ENCODE measurements at places on chromosomes 16 and 17.

GRCh38 chr16:10878644-10879501 lies 1.9 kb downstream of the CIITA start:
- DNase-seq = no peak

GRCh38 chr17:19018600-19018950 lies 14.0 kb upstream of the FAM83G start:
- no peak for DNase-seq

DNA sequence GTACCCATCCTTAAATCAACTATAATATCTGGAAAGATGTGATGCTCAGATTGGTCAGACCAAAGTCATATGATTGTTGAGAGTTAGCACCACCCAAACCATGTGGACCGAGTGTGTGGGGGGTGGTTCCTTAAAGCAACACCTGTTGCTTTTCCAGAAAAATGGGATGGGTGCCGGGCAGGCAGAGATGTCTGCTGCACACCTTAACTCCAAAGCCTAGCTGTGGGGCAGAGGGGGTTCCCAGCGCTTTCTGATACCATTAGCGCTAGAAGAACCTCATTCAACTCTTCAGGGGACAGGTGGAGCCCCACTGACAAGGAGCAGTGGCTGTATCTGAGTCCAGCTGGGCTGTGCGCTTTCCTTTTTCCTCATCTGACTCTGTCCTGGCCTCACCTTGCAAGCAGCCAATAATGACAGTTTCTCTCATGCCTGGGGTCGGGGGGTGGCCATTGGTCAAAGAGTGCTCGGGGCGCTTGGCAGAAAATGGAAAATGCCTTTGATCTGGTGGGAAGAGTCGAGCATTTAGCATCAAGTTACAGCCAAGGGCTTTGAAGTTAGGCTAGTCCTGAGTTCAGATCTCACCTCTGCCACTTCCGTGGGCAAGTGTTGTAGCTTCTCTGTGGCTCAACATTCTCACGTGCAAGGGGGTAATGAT lies 82.6 kb downstream of the IRX3 start:
- DNase-seq = no peak

GRCh38 chr16:77868478-77868877 lies 80.1 kb downstream of the VAT1L start:
- DNase-seq = no peak

DNA sequence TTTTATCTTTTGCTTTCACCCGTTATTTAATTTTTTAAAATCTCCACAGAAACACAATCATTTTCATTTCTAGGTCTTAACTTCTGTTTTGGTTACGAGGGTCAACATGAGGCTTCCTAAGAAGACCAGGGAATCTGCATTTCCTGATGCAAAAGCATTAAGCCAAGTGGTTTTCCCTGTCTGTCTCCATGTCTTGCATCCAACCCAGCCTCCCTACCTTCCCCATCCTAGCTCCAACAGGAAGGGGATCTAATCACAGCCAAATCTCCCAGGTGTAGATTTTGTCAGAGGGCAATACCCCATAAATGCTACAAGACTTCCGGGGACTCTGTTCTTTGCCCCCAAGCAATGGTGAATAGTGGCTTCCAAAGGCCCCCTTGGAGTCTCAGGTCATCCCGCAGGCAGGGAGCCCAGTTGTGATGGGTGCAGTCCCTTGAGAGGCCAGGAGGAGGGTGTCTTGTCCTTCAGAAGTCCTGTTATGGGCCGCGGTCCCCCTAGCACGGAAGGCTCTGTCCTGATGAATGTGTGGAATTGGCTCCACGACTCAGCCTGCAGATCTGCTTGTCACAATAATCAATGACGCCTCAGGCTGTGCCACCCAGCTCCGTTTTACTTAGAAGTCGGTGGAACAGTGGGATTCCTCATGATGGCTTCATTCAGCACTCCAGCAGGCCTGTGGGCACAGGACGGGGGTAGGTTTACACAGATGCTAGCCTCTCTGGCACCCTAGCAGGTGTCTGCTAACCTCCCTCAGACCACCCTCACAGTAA lies 141.1 kb downstream of the RGS9 start:
- no peak for DNase-seq

GRCh38 chr17:4167786-4168185 lies 24.8 kb downstream of the CYB5D2 start:
- DNase-seq = no peak

DNA sequence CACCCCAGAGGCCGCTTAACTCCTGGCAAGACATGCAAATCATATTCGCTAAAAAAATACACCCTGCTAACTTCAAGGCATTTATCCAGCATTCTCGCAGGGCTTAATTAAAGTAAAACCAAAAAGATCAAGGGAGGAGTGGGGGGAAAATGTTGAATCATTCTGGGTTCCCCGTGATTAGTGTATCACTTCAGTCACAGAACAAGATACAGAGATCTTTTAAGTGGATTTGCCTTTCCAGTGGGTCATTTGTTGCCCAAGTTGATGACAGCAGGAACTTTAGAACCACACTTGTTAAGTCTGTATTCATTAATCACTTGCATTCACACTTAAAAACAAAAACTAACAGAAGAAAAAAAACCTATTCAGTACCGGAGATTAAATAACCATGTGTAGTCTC lies 17.3 kb downstream of the CRYBA1 start:
- no peak for DNase-seq

DNA sequence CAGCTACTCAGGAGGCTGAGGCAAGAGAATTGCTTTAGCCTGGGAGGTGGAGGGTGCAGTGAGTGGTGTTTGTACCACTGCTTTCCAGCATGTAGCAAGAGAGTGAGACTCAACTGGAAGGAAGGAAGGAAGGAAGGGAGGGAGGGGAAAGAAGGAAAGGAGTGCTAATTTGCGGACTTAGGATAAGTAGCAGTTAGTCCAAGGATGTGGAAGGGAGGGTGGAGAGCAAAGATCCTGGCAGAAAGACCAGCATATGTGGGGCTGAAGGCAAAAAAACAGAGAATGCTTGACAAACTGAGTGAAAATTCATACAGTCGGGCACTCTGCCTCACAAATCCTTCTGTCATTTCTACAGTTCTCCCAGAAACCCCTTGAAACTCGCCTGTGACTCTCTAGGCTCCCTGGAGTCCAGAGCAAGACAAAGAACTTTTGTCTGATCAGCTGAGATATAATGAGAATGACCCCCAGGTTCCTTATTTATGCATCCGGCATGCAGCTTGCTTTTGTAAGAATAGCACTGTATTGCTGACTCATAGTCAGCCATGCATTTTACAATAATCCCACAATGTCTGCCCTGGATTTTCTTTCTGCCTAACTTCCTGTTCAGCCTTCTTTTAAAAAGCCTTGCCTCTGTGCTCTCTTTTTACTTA lies 31.5 kb downstream of the CDK5RAP3 start:
- no peak for DNase-seq

- no peak for DNase-seq
Observed at GRCh38 chr17:250487-251300, 69.2 kb upstream of the DOC2B start.

- no peak for DNase-seq
Observed at GRCh38 chr16:56774016-56774680, 44.2 kb downstream of the NUP93 start.

DNA sequence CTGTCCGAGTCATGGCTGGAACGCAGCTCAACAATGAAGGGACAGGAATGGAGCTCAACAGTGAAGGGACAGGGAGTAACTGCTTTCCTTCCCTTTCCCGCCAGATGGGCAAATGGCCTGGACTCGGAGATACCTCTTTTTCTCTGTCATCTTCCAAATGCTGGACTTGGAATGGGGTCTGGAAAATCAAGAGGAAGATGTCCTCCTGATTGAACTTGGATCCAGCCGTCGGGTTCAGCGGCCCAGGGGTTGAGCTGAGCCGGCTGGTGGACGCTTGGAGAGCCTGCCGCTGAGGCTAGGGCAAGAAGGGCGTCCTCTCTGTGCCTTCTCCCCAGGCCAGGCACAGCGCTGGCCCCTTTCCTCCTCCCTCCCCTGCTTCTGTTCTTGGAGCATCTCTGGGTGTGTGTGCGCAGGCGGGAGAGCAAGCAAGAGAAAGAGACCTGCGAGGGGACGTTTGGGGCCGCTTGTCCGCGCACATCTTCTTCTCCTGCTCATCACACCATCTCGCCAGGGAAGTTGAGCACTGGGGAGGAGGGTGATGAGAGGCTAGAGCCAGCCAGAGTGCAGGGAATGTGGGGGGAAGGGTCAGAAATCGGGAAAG lies 6.6 kb downstream of the NEUROD2 start:
- DNase-seq = no peak

- DNase-seq = no peak
Observed at GRCh38 chr17:348692-349425, 3.7 kb downstream of the RPH3AL start.

- no peak for DNase-seq
Observed at GRCh38 chr16:57446531-57447185, 527 bp downstream of the CIAPIN1 start.

GRCh38 chr17:73003487-73003886 lies 89.0 kb downstream of the SLC39A11 start:
- DNase-seq = no peak

- no peak for DNase-seq
Observed at GRCh38 chr16:28258567-28258966, 33.8 kb upstream of the SBK1 start.

DNA sequence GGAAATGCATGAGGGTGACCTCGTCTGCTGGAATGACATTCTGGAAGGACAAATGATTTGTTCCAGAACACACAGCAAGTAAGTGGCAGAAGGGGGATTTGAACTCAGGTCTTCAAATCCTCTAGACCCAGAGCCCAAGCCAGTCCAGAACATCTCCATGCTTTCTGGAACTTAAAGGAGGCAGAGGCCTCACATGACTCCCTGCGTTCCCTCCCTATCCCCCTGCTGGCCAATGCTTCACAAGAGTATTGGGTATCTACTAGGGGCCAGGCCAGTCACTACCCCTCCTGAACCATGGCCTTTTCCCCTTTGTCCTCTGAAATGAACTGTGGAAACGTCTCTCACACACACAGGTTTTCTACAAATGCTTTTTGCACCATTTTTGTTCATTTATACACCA lies 7.6 kb upstream of the BEAN1 start:
- DNase-seq = no peak

DNA sequence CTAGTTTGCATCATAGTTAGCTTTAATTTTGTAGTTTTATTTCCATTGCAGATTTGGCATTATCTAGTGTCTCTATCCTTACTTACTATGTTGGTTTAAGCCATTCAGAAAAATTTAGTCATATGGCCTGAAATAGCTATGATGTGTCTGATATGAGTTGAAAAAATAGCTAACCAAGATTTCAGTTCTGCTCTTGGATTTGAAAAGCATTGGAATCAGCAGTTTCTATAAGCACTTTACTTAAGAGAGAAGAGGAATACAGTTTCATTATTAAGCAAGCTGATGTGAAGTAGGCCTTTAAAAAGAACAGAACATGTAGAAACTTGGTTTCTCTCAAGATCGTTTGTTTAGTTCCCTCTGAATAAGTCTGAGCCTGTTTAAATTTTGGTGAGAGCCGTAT lies 25.9 kb downstream of the LPCAT2 start:
- no peak for DNase-seq

GRCh38 chr16:29656688-29657523 lies 6.1 kb upstream of the SPN start:
- no peak for DNase-seq

GRCh38 chr17:48278760-48279491 lies 151.1 kb downstream of the SKAP1 start:
- no peak for DNase-seq

- no peak for DNase-seq
Observed at GRCh38 chr17:55330344-55330933, 65.7 kb downstream of the HLF start.

- no peak for DNase-seq
Observed at GRCh38 chr17:41835214-41835799, 725 bp downstream of the NT5C3B start.

DNA sequence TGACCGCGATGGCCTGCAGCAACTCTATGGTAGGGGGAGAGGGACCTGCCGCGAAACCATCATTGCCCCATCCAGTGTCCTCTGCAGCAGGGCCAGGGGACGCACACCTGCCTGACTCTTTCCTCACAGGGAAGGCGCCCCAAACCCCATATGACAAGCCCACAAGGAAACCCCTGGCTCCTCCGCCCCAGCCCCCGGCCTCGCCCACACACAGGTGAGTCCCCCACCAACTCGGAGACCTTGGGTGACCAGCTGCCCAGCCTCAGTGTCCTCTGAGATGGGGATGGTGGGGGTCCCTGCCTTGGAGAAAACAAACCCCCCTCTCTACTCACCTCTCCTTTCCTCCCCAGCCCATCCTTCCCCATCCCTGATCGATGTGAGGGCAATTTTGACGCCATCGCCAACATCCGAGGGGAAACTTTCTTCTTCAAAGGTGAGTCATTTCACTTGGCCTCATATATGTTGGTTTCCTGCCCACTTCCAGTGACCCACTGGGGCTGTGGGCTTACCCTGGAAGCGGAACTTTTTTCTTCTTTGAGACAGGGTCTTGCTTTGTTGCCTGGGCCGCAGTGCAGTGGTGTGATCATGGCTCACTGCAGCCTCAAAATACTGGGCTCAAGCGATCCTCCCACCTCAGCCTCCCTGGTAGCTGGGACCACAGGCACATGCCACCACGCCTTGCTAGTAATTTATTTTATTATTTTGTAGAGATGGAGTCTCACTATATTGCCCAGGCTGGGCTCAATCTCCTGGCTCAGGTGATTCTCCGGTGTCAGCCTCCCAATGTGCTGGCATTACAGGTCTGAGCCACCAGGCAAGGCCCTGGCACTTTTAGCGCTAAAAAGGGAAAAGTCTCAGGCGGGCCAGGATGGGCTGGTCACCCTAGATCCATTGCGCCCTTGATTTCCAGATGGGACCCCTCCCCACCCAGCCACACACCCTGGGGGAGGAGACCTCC lies 8.0 kb upstream of the IL32 start:
- no peak for DNase-seq

- no peak for DNase-seq
Observed at GRCh38 chr17:79986411-79987186, 49.1 kb downstream of the TBC1D16 start.

DNA sequence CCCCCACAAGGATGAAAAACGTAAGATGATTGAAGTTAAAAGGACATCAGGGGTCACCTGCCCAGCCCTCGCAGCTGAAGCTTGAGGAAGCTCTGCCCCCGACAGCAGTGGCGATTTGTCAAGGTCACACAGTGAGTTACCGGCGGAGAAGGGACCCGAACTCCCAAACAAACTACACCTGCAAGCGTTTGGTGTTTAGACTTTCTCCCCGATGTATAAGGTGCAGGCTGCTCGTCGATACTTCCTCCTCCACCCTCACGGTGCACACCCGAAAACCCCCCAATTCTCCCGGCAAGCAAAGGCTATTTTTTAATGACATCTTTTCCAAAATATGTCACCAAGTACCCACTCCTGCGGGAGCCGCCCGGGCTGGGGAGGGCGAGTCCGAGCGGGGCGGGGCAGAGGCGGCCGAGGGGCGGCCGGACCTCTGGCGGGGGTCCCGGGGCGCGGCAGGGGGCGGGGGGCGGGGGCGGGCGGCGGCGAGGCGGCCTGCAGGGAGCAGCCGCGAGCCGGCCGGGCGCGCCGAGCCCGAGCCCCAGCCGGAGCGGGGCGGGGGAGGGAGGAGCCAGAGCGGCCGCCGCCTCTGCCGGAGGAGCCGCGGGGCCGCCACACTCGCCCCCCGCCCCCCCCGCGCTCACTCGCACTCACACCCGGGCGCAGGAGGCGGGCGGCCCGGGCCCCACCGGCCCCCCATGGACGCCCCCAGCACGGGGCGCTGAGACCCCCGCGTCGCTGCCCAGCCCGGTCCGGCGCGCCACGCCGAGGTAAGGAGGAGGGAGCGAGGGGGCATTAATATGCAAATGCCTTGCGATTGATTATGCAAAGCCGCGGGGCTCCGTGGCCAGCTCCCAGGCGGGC lies at the start of gene THRA:
Gene THRA (plus strand): TSS at position 637 of the 858 bp plus-strand sequence. CDS start 11,524 bp downstream, outside the sequence.
- DNase-seq = no peak

GRCh38 chr16:8849411-8850011 lies 19.3 kb downstream of the CARHSP1 start:
- no peak for DNase-seq
